ENCODE measurements at places on chromosomes 3 and 15. TPM values are rescaled to one million over a fixed set of nuclear protein-coding genes. Genes with fewer than 3 reads are reported as not detected.
A peak's percentile ranks its signal among the peaks of the same experiment; 100 is the strongest.

- no peak for DNase-seq
Measured at GRCh38 chr15:86041399-86041798, 38.3 kb upstream of the AGBL1 start.

- DNase-seq, result no peak
Measured at GRCh38 chr3:65485826-65486469, 552.8 kb downstream of the MAGI1 start.

GRCh38 chr3:129417326-129417725, 11.1 kb downstream of the EFCAB12 start:
- no peak for DNase-seq

GPR15 gene
- not detected for total RNA-seq

- peak; percentile 97 for DNase-seq
Measured at GRCh38 chr3:57983734-57984518, 24.3 kb upstream of the FLNB start.

Data from HT1080 (cell line).